GM23338 (cell line): ENCODE measurements at places on chromosomes 5 and 9. TPM values are rescaled to one million over a fixed set of nuclear protein-coding genes. Genes with fewer than 3 reads are reported as not detected.

PFN3 gene
- 1.9 TPM in 1 of 2 replicates, not detected in the other for total RNA-seq

DNA sequence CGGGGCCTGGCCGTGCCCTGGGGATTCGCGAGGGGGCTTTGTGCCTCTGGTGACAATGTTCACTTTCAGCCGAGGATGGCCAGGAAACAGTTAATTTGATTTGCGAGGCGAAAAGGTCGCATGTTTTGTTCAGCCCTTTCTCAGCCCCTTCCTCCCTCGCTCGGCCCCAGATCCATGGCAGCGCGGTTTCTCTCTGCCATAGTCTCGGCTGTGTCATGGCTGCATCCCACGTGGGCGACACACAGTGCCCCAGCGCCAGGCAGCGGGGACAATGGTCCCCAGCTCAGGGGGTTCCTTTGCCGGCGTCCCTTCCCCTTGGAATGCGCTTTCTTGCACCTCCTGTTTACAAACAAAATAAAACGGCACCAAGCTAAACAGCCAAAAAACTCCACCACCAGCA is 370.3 kb upstream of the IRX2 start:
- DNase-seq, result no peak

CCDC171 gene
- 3.5 and 4.4 TPM in 2 replicates for total RNA-seq

CA9 gene
- not detected in 2 replicates for total RNA-seq

- no peak for DNase-seq
Observed at GRCh38 chr5:38527475-38527874, 29.0 kb downstream of the LIFR start.

GRCh38 chr9:107386396-107386795 is 103.2 kb downstream of the KLF4 start:
- DNase-seq, result no peak

GRCh38 chr5:72020161-72020983 is 86.9 kb upstream of the MAP1B start:
- DNase-seq, result no peak

DNA sequence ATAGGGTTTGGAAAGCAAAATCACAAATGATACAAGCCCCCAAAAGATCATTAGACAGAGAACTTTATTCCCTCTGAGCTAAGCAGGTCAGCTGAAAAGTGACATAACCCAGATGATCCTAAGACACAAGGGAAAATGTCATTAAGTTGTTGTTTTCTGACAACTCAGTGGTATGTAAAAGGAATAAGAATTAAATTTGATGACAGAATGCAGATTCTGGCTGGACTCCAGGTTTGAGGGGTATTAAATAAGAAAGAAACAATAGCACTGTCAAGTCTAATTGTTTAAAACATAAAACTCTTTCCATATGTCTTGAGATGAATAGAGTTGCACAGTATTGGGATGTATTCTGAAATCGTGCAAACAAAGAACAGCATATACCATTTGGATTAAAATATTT is 429.9 kb downstream of the CAAP1 start:
- DNase-seq, result no peak

SAPCD2 gene
- total RNA-seq, result 55.1 and 60.3 TPM in 2 replicates

IFNA13 gene
- total RNA-seq, result not detected in 2 replicates

GRCh38 chr9:101434998-101435397 is 576 bp downstream of the ALDOB start:
- DNase-seq, result no peak

- DNase-seq, result no peak
Observed at GRCh38 chr9:4663956-4664355, 1.9 kb downstream of the PLPP6 start.

- peak; percentile 51 for DNase-seq
Observed at GRCh38 chr5:120464627-120465435, 731 bp downstream of the PRR16 start.

DNA sequence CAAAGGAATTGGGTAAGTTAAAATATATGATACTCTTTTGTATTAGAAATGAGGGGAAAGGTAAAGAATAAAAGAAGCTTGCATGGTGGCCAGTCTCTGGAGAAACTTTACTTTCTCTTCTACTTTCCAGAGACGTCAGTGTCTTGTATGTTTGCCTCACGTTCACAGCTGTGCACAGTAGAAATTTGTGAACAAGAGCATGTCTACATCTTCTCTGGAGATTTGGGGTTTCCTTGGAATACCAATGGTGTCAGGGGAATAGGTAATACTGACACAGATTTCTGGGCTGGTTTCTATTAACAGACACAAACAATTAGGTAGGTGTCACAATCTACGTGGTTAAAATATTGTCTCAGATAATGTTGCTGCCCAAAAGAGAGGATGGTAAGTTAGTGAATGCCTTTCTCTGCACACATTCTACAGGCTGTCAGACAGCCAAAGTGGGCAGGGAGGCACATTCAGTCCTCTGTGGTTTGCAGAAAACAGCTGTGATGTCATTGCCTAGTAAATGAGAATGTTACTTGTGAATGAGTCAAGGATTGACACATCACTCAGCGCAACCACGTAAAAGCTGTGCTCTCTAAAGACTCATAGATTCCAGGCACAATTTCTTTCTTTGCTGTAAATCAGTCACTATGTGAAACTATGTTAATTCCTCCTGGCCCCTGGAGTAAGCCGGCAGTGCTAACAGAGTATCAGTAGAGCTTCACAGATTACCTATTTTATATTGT is 397.1 kb downstream of the MAN2A1 start:
- DNase-seq, result no peak

DNA sequence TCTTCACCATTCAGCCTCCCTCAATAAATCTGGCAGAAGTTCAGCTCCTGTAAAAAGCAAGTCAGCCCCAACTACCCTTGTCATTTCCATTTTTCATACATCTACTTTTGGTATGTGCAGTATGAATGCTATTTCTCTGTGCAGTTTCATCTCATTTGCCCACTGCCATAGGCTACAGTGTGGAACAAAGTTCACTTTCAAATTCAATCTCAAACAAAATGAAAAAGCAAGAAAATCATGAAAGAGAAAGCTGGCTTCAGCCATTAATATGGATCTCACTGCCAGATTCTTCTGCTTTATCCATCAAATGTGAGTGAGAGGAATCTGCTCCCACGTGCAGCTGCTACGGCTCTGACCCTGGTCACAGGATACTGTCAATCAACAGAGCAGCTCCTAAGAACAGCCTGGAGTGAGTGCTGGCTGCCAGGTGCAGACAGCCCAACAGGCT is 494.2 kb downstream of the ZNF608 start:
- no peak for DNase-seq

DNA sequence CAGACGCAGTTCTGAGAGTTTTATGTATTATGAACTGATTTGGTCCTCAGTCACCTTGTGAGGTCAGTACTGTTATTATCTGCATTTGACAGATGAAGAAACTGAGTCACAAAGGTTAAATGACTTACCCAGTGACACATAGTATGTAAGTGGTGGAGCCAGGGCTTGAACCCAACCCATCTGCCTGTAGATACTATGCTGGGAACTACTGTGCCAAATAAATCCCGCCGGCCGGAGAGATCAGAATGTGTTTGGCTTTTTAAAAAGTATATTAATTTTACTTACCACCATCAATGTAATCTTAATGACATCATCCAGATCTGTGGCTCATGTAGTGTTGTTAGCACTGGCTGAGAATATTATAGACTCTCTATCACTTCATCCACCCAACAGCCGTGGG is 80.8 kb downstream of the ZNF618 start:
- DNase-seq, result no peak

- DNase-seq, result no peak
Observed at GRCh38 chr9:94861589-94862272, 135.2 kb downstream of the AOPEP start.

DNA sequence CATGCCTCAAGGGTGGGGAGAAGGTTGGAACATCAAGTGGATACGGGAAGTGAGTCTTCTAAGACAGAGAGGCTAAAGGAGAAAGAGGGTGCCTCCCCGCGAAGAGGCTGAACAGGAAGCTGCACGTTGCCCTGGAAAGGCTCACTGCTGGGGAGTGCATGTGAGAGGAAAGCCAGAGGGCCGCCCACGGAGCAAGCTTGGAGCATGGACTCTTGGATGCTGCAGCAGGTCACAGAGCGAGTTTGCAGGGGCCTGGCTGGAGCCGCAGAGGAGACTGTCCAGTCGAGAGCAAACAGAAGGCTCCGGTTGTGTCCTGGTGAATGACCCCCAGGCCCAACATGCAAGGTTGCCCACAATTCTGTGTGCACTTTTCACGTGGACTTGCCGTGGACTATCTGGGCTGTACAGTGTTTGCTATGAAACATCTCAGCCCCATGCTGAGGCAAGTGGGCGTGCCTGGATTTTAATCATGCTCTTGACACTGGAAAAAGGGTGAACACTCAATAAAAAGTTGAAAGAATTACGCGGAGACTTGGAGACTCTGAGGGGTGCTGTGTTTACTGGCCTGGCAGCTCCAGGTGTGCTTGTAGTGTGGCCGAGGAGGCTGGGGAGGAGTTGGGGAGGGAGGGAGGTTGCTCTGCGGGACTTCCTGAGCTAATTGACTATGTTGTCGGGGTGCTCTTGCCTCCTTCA is 54.5 kb upstream of the GARNL3 start:
- no peak for DNase-seq

DNA sequence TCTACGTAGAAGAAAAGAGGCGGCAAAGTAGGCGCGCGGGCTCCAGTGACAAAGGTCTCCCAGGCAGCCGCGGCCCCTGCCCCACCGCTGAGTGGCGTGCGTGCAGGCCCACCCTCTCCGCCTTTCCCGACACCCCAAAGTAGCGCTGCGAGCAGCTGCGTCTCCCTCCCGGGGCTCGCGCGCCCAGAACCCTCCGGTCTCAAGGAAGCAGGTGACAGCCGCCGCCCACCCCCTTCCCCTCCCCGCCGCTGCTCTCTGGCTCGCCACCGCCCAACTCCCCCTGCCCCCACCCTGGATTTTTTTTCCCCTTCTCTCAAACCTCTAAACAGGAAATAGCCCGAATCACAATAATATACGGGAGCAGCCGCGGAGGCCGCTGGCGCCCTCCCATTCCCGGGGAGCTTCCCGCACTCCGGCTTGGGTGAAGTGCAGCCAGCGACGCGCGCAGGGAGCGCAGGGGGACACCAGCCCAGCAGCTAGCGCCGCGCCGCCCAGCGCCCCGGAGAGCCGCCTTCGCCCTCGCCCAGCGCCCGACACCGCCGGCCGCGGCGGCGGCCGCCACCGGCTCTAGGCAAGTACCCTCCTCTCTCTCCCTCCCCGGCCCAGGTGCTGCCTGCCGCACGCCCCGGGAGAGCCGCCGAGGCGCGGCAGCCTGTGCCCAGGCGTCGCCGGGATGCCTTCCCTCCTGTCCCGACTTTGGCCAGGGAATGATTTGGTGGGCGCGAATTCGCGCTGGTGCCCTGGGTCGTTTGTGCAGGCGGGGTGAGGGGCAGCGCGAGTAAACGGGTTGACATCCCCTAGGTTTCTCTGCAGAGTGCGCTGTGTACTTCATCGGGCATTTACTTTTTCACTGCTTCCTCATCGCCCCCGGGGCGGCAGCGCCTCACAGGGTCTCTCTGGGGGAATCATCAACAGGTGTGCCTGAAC is 52.7 kb upstream of the TJP2 start:
- DNase-seq, result peak; percentile 89

- DNase-seq, result no peak
Observed at GRCh38 chr5:136190904-136191303, 2.1 kb downstream of the SMIM32 start.

DNA sequence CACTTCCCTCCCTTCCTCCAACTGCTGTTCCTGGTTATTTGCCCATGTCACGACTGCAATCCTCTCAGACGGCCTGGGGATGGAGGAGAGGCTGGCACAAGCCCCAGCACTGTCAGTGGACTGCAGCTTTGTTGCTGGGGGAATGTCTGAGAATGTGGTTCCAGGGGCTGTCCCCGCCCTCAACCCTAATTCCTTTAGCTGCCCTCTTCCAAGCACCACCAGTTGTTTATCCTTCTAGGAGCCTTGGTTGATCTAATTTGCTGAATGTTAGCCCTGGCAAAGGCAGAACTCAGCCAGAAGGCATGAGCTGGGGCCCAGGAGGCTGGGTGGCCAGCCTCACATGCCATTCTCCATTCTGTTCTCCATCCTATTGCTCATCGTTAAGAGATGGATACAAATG is 51.6 kb downstream of the ADAM19 start:
- DNase-seq, result no peak

- no peak for DNase-seq
Observed at GRCh38 chr5:104016646-104017045, 454.1 kb upstream of the NUDT12 start.

DNA sequence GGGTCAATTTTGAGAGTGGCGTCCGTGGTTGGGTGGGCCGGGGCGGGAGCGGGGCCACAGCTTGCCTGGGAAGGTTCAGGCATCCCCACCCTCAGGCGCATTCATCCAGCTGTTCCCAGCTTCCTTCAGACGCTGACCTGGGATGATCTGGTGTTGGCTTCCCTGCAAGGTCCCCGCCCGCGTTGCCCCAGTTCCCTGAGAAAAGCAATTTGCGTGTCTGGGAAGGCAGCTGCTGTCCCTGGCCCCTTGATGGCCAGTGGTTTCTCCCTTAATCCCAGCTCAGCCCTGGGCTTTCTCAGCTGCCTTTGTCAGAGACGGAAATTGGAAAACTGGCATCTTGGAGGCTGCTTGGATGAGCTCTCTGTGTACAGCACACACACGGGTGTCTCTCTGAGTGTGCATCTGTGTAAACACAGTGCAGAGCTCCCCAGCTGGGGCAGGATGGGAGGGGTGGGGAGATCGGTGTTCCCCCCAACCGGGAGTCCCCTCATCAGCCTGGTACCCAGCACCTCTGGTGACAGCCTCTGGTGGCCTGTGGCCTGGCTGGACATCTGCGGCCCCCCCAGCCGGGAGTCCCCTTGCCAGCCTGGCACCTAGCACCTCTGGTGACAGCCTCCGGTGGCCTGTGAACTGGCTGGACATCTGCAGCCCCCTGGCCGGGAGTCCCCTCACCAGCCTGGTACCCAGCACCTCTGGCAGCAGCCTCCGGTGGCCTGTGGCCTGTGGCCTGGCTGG is 94.0 kb downstream of the COL5A1 start:
- no peak for DNase-seq

GRCh38 chr5:63743096-63743798 is 219.0 kb downstream of the HTR1A start:
- no peak for DNase-seq

GRCh38 chr5:164303646-164304215 is 798.3 kb downstream of the MAT2B start:
- DNase-seq, result no peak

- DNase-seq, result no peak
Observed at GRCh38 chr9:94498801-94499453, 56.0 kb upstream of the PCAT7 start.

TMC1 gene
- 0.54 and 1.2 TPM in 2 replicates for total RNA-seq

TCERG1 gene
- 103 and 127 TPM in 2 replicates for total RNA-seq

- DNase-seq, result no peak
Observed at GRCh38 chr5:109350537-109351270, 59.1 kb downstream of the PJA2 start.

GRCh38 chr9:96667363-96667728 is 12.2 kb upstream of the PRXL2C start:
- peak; percentile 18 for DNase-seq

DNA sequence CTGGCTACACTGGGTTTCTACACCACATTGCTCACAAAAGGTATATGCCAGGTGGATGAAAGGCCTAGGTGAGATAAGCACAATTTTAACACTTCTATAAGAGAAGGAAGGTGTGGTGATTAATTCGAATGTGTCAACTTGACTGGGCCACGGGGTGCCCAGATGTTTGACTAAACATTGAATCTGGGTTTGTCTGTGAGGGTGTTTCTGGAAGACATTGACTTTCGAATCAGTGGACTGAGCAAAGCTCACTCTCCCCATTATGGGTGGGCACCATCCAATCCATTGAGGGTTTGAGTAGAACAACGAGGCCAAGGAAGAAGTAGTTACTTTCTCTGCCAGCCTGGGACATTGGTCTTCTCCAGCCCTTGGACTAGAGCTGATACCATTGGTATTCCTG is 78.2 kb upstream of the COL5A1 start:
- DNase-seq, result no peak

GRCh38 chr5:132591145-132591544 is 34.4 kb downstream of the RAD50 start:
- no peak for DNase-seq
